ENCODE measurements at places on chromosomes 5 and 9.

DNA sequence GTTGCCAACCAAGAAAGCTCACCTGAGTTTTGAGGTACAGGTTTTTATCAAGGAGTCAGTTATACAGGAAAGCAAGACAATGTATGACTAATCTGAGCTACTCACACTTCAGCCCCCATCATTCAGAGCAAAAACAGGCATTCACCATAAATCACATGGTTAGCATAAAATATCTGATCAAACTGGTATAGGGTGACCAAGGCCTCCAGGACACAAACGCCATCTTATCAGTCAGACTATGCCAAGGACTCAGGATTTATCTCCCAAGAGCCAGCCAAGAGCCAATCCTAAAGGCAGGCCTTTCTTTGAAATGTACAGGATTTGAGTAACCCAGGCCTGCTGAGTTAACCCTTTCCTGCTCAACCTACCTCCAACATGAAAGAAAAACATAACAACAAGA lies 313.0 kb upstream of the NREP start:
- DNase-seq, result no peak

GRCh38 chr9:110638381-110638954 lies 30.1 kb upstream of the MUSK start:
- DNase-seq, result no peak

GRCh38 chr9:71929791-71930440 lies 18.5 kb downstream of the C9orf85 start:
- no peak for DNase-seq

- no peak for DNase-seq
Measured at GRCh38 chr5:33227247-33227646, 213.5 kb upstream of the TARS1 start.

GRCh38 chr9:5786370-5787127 lies 46.4 kb downstream of the ERMP1 start:
- DNase-seq, result no peak

DNA sequence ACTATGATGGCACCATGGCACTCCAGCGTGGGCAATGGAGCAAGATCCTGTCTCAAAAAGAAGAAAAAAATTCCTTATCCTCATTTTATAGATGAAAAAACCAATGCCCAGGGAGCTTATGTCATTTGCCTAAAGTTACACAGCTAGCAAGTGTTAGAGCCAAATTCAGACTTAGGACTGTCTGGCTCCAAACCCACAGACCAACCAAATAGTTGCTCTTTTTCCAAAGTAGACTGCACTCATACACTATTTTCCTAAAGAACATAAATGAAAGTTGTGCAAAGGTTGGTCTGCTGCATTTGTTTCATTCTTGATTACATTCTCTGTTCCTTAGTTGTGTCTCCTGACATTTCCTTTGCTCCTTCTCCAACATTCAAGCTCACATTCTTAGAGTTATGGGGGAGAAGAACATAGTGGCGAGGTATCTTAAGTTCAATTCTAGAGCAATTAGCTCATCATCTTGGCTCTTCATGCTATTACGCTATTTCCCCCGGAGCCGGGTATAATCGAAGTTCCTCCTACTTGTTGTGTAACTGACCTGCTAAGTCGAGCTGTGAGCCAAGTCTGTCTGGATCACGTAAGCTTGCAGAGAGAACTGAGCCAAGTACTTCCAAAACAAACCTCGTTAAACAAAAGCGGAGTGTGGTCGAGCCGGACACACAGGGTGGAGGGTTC lies 138.3 kb downstream of the RFK start:
- DNase-seq, result no peak

DNA sequence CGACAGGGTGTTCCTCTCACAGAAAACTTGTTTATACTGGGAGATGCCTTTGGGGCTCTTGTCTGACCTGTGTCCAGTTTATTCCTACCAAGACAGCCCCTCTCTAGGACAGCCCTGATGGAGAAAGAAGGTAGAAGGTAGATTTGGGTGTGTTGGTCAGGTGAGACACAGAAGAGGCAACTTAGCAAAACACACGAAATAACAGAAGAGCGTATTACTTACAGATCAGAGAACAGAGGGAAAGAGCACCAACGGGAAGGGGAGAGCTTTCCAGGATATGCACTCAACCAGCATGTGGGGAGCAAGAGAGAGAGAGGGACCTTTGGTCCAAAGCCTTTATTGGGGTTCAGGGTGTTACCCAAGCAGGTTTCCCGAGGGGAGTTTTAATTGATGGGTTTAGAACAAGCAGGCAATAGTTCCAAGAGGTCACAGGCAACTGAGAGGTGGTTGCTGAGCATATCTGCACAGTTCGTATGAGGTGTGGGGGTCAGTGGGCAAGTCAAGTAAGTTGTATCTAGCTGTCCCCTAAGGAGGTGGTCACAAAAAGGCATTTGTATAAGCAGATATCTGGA lies 31.8 kb downstream of the BAAT start:
- no peak for DNase-seq

DNA sequence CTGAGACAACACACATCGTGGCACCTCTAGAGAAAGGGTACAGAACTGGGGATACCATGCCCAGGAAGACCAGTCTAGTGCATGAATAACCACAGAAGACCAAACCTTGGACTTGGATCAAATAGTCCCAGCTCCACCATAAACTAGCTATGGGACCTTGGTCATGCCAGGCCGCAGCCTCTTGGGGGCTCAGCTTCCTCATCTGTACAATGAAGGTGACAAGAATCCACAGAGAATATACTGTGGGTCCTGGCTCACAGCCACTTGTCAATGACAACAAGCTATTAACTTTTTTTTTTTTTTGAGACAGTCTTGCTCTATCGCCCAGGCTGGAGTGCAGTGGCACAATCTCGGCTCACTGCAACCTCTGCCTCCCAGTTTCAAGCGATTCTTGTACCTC lies 3.9 kb downstream of the KYAT1 start:
- DNase-seq, result no peak
